ENCODE measurements at places on chromosomes 5 and 9. TPM values are rescaled to one million over a fixed set of nuclear protein-coding genes. Genes with fewer than 3 reads are reported as not detected.

The SREK1IP1 gene
- 5.1 TPM for total RNA-seq

The ASPN gene
- not detected for total RNA-seq

The RANBP3L gene
- not detected for total RNA-seq

DNA sequence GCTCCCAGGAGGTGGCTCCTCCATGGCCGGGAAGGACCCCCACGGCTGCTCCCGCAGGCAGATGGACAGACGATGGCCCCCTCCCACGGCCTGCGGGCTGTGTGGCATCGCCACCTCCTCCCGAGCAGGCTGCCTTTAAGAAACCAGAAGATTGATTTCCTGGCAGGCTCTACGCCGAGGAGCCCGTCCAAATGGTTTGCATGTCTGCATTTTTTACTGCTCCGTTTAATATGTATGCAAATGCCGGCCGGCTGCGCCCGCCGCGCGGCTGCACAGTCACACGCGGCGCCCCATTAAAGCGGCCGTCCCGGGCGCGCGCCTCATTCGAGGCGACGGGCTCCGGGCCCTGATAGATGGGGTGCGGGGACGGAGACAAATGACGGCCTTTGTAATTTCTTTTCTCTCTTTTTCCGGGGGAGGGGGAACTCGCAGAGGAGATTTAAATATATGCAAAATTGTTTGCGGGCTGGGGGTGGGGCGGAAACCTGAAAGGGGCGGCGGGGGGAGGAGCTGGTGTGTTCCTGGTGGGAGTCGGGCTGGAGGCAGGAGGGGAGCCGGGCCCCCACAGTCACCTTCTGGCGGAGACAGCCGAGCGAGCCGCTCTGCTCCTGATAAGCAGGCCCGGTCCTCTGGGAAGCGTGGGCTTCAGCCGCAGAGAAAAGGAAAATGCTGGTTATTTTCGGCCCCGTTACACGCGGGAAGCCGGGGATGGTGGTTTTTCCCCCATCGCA lies 158.7 kb upstream of the IER5L start:
- peak; percentile 20 for DNase-seq

DNA sequence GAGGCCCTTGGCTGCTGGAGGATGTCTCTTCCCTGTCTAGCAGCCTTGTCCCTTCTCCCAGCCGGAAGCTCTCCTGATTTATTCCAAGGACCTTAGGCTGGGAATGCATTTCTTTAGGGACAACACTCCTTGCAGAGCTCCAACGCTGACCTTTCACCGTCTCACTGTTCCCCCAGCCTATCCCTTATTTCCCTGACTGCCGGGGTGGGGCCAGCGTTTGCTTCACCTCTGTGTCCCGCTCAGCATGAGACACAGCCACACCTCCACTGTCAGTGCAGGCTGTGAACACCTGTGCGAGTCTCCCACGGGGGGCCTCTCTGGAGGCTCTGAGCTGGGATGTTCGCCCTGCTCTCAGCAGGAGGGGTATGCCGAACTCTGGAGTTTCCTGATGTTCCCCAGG lies 106.2 kb upstream of the FCN2 start:
- DNase-seq = no peak

DNA sequence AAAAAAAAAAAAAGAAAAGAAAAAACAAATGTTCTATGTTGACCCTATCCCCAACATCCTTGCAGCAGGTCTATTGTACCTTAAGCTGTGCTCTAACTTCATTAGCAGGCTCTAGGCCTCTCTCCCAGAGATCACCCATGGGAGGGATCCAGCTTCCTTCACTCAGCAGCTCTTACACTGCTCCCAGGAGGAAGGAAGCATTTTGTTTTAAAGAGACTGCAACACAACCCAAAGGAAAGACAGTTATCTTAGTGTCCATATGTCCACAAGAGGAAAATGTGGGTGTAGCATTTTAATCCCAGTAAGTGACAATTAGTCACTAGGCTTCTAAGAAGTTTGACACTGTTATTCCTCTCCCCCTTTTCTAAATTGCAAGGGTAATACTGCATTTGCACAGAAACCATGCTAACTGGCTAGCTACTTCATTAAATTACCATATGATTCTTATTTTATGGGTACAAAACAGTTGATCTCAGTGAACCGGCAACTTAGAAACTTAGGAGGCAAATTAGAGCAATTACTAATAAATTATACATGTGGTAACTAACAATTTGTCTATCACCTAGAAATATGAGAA lies 58.8 kb downstream of the MARCHF3 start:
- DNase-seq = no peak

Data from MG63 (cell line).